ENCODE measurements at places on chromosomes 11 and 22.

- no peak for DNase-seq
Observed at GRCh38 chr22:40042312-40042711, 47.6 kb downstream of the FAM83F start.

DNA sequence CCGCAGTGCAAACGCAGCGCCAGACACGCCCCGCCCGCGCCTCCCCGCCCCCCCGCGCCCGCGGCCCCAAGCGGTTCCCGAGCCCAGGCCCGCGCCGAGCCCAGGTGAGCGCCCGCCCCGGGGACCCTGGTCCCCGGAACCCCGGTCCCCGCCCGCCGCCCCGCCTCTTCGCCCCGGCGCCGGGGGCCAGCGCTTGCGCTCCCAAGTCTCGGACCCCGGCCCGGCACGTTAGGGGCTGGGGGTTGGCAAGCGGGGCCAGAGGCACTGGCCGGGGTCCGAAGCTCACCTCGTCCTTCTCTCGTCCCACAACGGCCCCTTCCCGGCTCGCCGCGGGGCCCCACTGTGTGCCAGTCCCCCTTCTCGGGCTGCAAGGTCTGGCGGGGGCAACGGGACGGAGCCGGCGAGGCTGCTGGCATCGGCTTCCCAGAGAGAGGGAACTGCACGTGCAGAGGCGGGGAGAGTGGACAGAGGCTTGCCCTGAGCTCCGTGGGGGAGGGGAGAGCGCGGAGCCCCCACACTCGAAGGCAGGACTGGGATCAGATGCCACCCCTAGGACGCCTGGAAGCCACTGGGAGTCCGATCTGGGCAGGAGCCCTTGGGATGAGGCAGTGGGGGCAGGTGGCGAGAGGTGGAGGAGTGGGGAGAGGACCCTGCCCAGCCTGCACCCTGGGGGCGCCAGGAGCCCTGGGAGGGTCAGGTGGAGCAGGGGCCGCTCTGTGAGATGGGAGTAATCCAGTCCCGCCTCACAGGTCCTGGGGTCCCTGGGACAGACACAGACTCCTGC is 1.8 kb upstream of the AIFM3 start:
- no peak for DNase-seq

DNA sequence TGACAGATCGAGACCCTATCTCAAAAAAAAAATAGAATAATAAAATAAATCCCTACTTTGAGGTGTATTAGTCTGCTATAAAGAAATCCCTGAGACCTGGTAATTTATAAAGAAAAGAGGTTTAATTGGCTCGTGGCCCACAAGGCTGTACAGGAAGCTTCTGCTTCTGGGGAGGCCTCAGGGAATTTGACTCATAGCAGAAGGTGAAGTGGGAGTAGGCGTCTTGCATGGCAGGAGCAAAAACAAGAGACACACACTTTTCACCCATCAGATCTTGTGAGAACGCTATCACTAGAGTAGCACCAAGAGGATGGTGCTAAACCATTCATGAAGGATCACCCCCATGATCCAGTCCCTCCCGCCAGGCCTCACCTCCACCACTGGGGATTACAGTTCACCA is 29.2 kb downstream of the CDPF1 start:
- no peak for DNase-seq

DNA sequence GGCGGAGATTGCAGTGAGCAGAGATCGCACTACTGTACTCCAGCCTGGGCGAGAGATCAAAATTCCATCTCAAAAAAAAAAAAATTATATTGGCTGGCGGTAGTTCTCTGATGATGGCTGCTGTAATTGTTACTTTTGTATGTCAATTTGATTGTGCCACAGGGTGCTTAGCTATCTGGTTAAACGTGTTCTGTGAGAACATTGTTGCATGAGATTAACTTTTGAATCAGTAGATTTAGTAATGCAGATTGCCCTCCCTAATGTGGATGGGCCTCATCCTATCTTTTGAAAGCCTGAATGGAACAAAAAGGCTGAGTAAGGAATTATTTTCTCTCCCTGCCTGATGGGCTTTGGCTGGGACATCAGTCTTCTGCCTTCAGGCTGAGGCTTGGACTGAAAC is 654.2 kb downstream of the OPCML start:
- DNase-seq: no peak

DNA sequence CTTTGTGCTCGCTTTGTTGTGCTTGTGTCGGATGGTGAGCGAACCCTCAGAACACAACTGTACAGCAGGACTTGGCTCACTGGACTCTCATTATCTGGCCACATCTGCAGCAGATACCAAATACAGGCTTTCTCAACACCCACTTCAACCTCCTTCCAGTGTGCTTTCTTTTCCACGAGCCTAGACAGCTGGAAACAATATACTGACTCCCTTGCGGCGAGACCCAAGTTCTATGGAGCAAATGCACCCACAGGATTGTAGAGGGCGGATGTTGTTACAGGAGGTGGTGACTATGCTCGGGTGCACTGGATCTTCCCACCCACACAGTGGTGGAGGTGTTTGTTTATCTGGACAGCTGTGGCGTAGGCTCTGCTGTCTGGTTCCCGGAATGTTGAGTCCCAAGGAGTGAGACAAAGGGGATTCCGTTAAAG is 204.3 kb downstream of the TENM4 start:
- no peak for DNase-seq

DNA sequence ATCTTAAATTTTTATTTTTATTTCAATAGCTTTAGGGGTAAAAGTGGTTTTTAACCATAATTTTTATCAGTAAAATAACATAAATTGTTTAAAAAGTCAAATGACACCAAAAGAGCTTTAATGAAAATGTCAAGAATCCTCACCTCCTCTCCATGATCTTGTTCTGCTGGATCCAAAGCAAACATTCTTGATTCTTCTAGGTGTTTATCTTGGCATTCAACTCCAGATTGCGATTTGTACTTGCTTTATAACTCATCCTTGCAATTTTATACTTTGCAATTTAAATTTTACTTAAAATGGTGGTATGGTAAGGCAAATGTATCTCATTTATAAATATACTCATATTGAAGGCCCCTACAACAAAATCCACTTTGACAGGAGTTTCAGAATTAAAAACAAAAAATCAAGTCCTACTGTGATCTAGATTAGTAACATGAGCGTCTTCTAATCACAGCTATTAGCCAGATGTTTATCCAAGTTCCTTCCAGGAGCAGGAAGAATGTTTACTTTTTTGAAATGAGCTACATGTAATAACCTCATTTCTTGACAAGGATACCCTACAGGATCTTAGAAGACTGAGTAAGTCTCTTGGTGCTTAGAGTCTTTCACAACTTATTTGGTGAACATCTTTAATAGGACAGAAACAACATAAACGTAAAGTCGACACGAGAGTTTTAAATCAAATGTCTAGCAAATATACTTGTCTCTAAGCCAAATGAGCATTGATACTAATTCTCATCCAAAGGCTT is 72.4 kb upstream of the CARD18 start:
- no peak for DNase-seq

- no peak for DNase-seq
Observed at GRCh38 chr11:84261707-84262106, 975.5 kb upstream of the CCDC90B start.

- DNase-seq: no peak
Observed at GRCh38 chr11:85531191-85531897, 95.8 kb downstream of the DLG2 start.

DNA sequence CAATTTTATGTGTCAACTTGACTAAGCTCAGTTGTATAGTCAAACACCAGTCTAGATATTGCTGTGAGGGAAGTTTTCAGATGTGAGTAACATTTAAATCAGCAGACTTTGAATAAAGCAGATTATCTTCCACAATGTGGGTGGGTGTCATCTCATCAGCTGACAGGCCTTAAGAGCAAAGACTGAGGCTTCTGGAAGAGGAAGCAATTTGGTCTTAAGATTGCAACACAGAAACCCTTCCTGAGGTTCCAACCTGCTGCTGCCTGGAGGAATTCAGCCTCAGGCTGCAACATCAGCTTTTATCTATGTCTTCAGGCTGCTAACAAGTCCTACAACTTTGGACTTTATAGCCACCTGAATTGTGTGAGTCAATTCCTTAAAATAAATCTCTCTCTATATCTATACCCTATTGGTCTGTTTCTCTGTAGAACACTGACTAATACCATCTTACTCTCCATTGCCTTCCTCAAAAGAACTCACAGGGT is 277.2 kb upstream of the PLET1 start:
- DNase-seq: no peak

GRCh38 chr11:82663535-82663934 is 70.1 kb downstream of the FAM181B start:
- no peak for DNase-seq

Measured in activated naive CD4-positive, alpha-beta T cell (primary cell).